ENCODE measurements at places on chromosomes 1 and 21.

- peak; percentile 3 for DNase-seq
Observed at GRCh38 chr1:69700770-69701169, 133.0 kb downstream of the LRRC7 start.

GRCh38 chr21:45383111-45383614 lies 21.8 kb upstream of the COL18A1 start:
- DNase-seq: no peak

GRCh38 chr1:156060937-156061636 lies at the start of gene RAB25:
Gene RAB25 (plus strand): TSS chr1:156061160. CDS start chr1:156061401, 241 bp downstream.
- DNase-seq: no peak

GRCh38 chr1:33715195-33715811 lies 148.6 kb upstream of the HMGB4 start:
- DNase-seq: no peak

DNA sequence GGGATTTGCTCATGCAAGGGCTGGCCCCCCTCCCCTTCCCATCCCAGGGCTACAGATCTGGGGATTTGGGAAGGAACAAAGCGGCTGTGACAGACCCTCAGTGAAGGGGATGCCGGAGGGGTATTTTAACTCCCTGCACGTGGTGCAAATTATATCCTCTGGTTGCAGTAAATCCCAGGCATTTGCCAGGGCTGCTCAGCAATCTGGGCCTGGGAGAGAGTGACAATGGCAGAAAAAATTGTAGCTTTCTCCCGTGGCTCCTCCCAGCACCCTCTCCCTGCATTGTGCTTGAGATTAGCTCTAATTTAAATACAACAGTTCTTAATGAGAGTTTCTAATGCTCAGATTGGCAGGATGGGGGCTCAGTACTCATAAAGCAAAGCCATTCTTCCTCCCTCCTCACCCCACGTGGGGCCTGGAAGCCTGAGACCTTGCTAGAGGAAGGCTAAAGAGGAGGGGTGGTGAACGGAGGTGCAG lies 129.9 kb upstream of the CD34 start:
- DNase-seq: peak; percentile 15

DNA sequence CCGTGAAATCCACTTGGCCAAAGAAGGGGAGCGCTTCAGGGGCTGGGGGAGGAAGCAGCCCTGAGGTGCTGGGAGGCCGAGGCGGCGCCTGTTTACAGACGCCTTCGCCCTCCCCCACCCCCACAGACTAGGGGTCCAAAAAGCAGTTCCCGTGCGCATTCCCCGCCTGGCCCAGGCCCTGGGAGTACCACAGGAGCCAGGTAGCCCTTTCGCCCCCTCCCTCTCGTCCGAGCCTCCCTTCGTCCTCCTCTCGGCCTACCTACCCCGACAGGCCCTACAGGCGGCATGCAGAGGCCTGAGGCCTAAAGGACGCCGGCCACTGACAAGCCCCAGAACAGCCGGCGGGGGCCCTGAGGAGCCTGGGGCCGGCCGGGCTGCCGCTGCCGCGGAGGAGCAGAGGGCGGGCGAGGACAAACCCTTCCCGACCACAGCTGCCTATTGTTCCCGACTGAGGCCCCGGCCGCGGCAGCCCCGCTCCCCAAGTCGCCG lies 522 bp downstream of the RC3H1 start:
- peak; percentile 56 for DNase-seq

DNA sequence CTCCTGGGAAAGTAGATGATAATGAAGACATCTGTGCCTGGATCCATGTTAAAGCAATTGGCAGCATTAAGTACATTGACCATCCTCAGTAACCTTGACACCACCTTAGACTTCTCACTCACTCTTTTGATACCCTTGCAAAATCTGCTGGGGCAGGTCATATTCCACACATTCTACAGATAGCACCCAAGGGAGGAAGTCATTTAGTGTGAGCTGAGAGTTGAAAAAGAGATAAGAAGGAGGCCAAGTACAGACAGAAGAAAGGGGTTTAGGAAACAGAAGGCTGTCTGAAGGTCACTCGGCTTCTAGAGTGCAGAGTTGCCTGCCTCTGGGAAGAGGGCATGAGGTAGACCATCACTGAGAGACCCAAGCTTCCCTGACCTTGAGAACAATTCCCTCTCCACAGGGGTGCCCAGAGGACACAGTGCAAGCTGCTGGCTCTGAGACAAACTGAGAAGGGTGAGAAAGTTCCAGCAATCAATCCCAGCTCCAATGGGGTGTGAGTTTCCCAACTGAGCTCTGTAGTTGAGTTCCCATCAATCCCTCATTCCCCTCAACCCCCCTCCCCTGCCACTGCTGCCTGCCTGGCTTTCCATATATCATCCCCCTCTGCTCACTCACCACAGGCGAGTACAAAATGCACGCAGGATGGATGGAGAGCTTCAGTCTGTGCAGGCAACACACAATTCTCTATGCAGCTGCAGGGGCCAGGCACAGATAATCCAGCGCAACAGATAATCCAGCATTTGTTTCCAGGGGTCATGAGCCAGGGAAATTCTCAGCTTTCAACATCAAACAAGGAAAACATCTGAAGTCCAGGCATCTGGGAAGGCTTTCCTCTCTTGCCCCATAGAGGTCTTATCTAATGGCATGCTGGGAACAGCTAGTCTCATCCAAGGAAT lies 7.4 kb upstream of the MOB3C start:
- DNase-seq: no peak

- no peak for DNase-seq
Observed at GRCh38 chr21:32282992-32283391, 4.1 kb upstream of the MIS18A start.

DNA sequence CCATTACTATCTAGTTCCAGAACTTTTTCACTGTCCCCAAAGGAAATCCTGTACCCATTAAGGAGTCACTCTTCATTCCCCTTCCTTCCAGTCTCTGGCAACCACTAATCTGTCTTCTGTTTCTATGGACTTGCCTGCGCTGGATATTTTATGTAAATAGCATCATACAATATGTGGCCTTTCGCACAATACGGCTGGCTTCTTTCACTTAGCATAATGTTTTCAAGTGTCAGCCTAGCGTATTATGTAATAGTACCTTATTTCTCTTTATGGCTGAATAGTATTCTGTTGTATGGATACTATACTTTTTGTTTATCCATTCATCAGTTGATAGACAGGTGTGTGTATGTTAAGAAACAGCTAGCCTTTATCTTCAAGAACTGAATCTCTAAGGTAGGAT lies 14.3 kb downstream of the ATF3 start:
- DNase-seq: no peak

- no peak for DNase-seq
Observed at GRCh38 chr1:206079135-206079534, 26.2 kb downstream of the RHEX start.

GRCh38 chr1:151825204-151825603 lies 6.4 kb downstream of the RORC start:
- DNase-seq: no peak

GRCh38 chr1:58304346-58304975 lies 242.1 kb downstream of the OMA1 start:
- no peak for DNase-seq

- no peak for DNase-seq
Observed at GRCh38 chr1:119294199-119294598, 74.4 kb upstream of the HAO2 start.

GRCh38 chr1:47664356-47664755 lies 226.5 kb downstream of the FOXD2 start:
- DNase-seq: no peak

GRCh38 chr1:78559680-78560079 lies 60.6 kb upstream of the IFI44L start:
- no peak for DNase-seq

DNA sequence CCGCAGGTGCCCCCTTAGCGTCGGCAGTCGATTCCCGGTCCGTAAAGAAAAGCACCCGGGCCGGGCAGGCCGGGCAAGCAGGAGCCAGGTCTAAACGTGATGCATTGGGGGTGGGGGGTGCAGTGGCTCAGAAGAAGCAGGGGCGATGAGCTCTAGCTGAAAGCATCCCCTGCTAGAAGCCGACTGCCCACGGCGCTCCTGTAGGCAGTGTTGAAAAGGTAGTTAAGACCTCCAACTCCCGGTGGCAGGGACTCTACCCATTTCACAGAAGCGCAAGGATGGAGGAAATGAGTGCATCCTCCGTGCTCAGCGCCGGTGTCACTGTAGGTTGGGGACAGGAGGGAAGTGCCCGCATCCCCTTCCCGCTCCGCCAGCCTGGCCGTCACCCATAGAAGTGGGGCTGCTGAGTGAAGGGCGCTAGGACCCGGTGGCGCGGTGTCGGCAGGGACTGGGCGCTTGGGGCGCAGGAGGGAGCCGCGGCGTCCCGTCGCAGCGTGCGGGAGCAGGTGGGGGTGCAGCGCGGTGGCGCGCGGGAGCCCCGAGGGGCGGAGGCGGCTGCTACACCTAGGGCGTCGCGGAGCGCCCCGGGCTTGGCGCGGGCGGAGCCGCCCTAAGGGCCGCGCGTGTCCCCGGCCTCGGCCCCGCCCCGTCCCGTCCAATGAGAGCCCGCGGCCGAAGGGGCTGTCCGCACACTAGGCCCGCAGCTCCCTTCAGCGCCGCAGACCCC lies at the start of gene WNT2B:
Gene WNT2B, plus strand, starts transcription at position 688 of the 727 bp plus-strand sequence. CDS start 298 bp downstream, outside the sequence.
- no peak for DNase-seq

DNA sequence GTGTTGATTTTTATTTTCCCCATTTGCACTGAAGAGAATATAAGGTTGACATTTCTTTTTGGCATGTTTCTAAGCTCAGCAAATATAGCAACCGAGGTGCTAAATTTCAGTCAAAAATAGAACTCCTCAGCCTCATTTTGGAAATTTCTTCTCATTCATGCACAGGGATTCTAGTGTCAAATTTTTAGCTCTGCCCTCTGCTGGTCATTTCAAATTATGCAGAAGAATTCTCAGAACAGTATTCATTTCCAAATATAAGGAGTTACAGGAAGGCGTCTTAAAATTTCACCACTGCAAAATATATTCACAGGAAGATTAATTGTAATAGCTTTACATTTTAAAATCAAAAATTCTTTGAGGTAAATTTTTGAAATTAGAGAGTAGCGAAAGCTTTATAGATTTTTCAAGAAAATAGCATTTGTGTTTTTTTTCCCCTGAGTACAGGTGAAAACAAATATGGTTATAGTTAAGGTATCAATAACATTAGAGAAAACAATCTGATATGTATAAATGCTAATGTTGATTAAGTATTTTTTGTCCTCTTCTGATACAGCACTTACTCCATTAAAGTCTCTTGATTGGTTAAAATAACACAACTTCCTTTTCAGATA lies 57.9 kb downstream of the FMN2 start:
- peak; percentile 23 for DNase-seq

GRCh38 chr1:239308701-239309333 lies 77.6 kb upstream of the CHRM3 start:
- DNase-seq: peak; percentile 29

DNA sequence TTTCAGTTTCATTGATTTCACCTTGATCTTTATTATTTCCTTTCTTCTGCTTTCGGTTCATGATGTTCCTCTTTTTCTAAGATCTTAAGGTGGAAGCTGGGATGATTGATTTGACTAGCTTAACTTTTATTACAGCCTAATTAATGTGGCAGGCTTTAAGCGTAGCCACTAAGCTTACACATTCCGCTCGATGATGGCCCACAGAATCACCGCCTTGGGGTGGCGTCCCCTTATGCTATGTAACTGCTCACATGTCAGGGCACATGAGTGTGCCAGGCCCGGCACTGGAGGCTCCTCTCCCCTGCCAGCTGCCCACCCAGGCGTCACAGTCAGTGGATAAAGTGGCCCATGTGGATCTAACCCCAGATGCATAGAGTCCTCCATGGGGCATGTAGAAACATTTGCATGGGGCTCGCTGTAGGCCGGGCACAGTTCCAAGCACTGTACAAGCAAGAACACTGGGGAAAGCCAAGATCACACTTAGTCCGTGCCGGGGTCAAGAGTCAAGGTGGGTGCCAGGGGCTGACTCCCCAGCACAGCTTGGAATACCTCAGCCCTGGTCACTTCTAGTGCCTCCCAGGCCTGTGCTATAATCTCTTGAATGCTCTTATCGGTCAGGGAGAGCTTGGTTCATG lies 41.7 kb downstream of the PKNOX1 start:
- no peak for DNase-seq

- no peak for DNase-seq
Observed at GRCh38 chr1:31084782-31085569, 19.5 kb upstream of the PUM1 start.

GRCh38 chr1:46503421-46503820 lies 13.8 kb downstream of the DMBX1 start:
- no peak for DNase-seq

DNA sequence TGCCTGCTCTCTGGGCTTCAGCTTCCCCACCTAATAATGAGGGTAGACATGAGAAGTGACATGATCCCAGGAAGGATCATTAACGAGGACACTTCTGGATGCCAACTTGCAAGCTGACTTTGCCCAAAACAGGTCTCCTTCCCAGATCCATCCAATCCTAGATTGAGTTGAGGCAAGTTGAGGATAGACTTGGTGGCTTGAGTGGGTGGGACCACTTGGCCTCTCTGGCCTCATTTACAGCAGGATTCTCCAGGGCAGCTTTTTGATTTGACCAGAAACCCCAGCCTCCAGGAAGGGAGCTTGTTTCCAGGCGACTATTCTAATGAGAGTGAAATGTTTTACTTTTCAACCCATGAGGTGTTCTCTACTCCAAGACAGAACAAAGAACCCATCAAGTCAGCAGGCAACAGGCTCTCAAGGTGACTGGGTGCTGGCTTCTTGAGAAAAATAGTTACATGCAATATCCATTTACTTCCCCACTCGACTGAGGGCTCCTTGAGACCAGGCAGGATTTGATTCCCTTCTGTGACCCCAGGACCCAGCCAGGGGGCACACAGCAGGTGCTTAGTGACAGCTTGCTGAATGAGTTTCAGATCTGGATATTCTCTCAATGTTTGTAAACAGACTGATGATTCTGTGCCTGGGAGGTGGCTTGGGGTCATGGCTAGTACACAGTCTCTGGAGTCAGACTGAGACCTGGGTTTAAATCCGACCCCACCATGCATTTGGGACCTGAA lies 128.2 kb downstream of the DMRTB1 start:
- DNase-seq: no peak

All from neuronal stem cell (in vitro differentiated cells).